ENCODE measurements at places on chromosomes 11 and 22. TPM values are rescaled to one million over a fixed set of nuclear protein-coding genes. Genes with fewer than 3 reads are reported as not detected.
A peak's percentile ranks its signal among the peaks of the same experiment; 100 is the strongest.

Gene CBLIF
- total RNA-seq = not detected

DNA sequence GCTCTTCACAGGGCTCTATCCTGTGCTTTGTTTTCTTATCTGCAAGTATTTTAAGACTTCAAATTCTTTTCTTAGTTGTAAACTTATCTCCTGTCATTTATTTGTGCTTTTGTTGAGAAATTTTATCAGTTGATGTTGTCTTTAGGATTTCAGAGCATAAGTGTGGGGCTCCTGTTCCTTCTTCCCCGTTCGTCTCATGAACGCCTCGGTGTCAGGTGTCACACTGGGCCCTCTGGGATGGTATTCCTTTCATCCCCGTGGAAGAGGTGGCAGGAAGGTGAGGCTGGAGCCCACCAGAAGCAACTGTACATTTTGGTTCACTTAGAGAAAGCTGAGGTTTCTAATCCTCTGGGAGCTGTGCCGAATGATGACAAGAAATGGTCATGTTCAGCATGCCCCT, 17.9 kb downstream of the NADSYN1 start:
- H3K27me3 ChIP-seq = no peaks in the 10 kb centered on the region
- no peak for DNase-seq
- H3K36me3 ChIP-seq = no peaks in the 10 kb centered on the region
- H3K4me1 ChIP-seq = no peaks in the 10 kb centered on the region
- no peak overlapping the region for H3K4me3 ChIP-seq
- no peak overlapping the region for H3K27ac ChIP-seq

Gene ACCSL
- not detected for total RNA-seq

DNA sequence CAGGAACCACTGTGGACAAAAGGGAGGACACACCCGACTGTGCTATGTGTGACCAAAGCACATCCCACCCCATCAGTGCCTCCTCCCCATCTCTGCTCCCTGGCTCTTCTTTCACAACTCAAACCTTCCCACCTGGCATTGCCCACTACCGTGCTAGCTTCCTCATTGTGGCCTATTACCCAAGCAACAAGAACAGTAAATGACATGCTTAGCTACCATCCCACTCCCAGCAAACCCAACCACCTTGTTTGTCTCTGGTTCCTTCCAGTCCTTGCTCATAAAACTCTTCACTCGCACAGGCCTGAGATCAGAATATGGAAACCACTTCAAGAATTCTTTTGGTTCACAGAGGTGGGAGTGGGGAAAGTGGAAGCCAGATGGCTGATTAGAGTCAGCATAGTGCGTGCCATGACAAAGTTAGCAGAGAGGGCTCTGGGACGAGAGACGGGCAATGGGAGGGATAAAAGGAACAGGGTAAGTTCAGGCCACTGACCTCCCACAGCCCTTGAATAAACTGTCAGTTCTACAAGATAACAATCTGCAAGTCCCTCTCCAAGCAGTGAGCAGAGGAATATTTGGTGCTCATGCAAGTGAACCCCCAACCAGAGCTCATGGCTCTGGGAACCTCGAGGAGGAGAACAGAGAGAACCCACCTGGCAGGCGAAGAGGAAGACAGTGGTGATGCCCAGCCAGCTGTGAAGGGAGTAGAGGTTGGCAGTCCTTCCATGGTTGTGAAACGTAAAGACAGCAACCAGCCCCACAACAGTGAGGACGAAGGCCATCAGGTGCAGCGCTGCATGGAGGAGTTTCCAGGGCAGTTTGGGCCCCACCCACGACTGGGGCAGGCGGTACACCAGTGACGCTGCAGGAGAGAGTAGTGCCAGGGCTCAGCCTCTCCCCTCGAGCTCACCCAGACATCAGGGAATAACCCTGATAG, 8.3 kb downstream of the CYB561A3 start:
- no peaks in the 10 kb centered on the region for H3K27me3 ChIP-seq
- H3K36me3 ChIP-seq = peaks cover 14% of the 10 kb centered on the region
- DNase-seq = no peak
- peaks cover 40% of the 10 kb centered on the region for H3K4me1 ChIP-seq
- H3K4me3 ChIP-seq = no peak overlapping the region
- no peak overlapping the region for H3K27ac ChIP-seq

DNA sequence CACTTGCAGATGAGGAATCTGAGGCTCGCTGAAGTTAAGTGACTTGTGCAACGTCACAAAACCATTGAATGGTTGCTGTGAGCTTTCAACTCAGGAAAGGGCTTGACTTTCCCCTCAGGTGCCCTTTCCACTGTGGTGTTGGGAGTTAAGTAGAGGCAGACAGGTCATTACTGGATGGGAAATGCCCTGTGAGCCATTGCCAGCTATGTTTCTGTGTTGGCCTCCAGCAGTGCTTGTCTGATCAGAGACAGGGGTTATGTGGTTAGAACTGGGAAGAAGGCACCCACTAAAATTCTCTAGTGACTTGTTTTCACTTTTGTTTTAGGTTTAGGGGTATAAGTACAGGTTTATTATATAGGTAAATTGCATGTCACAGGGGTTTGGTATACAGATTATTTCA, 96.6 kb downstream of the FDX1 start:
- no peak overlapping the region for H3K27ac ChIP-seq
- peaks cover 24% of the 10 kb centered on the region for H3K4me1 ChIP-seq
- no peak for DNase-seq
- peaks cover 12% of the 10 kb centered on the region for H3K36me3 ChIP-seq

GRCh38 chr11:10454878-10455631, at the start of gene AMPD3:
TSS of gene AMPD3 (plus strand) at chr11:10455264. CDS start at chr11:10461520, 6,256 bp downstream.
- H3K4me3 ChIP-seq = peak within 1 kb of the TSS; percentile 91
- H3K27me3 ChIP-seq = no peaks in the 10 kb centered on the region
- H3K27ac ChIP-seq = peak within 1 kb of the TSS; percentile 92
- DNase-seq = no peak
- H3K36me3 ChIP-seq = no peaks in the 10 kb centered on the region

Gene CARD16
- total RNA-seq = 41.5 TPM

DNA sequence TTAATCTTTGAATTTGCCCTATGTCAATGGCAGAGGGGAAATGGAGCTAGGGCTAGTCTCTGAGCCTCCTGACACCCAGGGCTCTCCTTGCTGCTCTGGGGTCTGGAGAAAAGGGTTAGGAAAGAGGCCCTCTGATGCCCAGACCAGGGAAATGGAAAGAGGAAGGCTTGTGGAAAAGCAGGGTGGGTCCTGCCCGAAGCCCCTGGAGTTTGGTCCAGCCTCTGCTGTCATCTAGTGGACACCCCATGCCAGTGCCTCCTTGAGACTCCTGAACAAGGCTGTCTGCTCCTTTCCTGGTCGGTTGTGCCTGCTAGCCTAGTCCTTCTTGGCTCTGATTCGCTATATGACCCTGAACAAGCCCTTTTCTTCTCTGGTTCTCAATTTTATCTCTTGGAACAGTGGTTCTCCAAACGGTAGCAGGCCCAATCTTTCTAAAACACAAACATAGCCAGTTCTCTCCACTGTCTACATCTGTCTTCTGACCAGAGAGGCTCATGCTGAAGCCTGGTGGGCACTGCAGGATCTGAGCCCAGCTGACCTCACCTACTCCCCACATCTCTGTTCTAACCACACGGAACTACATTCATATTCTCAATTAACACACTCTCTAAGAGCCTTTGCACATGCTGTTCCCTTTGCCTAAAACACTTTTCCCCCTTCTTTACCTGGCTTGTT, 8.8 kb upstream of the PLA2G3 start:
- no peak overlapping the region for H3K4me3 ChIP-seq
- H3K27me3 ChIP-seq = no peaks in the 10 kb centered on the region
- no peaks in the 10 kb centered on the region for H3K4me1 ChIP-seq
- no peak for DNase-seq
- no peak overlapping the region for H3K27ac ChIP-seq

Gene PAMR1
- total RNA-seq = not detected

Gene DEUP1
- total RNA-seq = not detected

- no peak overlapping the region for H3K4me3 ChIP-seq
- no peak for DNase-seq
- H3K27ac ChIP-seq = no peak overlapping the region
- H3K36me3 ChIP-seq = no peaks in the 10 kb centered on the region
- H3K4me1 ChIP-seq = no peaks in the 10 kb centered on the region
- H3K27me3 ChIP-seq = no peaks in the 10 kb centered on the region
Measured at GRCh38 chr11:27020751-27021150, 19.9 kb upstream of the BBOX1 start.

- H3K27ac ChIP-seq = no peak overlapping the region
- H3K4me1 ChIP-seq = peaks cover 4% of the 10 kb centered on the region
- peaks cover 13% of the 10 kb centered on the region for H3K36me3 ChIP-seq
Measured at GRCh38 chr22:28759861-28760560, 12.5 kb upstream of the CCDC117 start.

Gene COA4
- total RNA-seq = 77.3 TPM

DNA sequence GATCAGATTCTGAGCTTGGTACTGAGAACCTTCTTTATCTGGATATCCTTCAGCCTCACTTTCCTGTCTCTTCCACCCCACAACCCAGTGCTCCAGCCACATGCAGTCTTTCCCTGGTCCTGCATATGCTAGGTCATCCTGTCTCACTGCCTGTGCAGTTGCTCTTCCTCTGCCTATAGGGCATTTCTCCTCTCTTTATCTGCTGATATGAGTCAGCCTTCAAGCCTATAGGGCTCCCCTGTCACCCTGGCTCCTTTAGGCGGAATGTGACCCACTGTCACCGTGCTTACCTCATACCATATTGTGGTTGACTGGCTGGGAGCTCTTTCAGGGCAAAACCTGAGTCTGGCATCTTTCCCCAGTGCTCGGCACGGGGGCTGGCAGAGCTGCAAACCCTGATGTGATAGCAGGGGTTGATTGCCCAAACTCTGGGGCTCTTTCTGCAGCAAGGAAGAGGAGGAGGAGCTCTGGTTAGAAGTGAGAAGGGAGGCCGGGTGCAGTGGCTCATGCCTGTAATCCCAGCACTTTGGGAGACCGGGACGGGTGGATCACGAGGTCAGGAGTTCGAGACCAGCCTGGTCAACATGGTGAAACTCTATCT, 26.3 kb downstream of the MEI1 start:
- no peaks in the 10 kb centered on the region for H3K36me3 ChIP-seq
- no peak overlapping the region for H3K4me3 ChIP-seq
- H3K27me3 ChIP-seq = no peaks in the 10 kb centered on the region
- no peak for DNase-seq
- H3K4me1 ChIP-seq = no peaks in the 10 kb centered on the region

DNA sequence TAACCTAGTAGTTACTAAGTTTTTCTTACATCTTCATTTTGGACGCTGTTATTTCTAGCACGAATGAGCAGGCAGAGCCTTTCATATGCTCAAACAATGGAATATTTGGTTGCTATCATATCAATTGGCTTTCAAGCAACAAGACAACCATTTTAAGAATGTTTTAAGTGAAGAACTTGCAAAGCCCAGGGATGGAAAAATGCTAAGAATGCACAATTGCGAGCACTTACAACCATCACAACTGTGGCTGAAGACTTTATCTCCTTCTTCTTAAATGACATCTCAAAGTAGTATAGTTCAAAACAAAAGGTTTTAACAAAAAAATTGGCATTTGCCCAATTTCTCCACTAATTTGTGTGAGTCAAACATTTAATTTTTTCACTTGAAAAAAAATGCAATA, 8.3 kb upstream of the MMP1 start:
- H3K27me3 ChIP-seq = peaks cover 34% of the 10 kb centered on the region
- DNase-seq = no peak
- no peak overlapping the region for H3K27ac ChIP-seq
- H3K36me3 ChIP-seq = no peaks in the 10 kb centered on the region

GRCh38 chr11:44833877-44834452, 107.2 kb downstream of the TSPAN18 start:
- H3K4me1 ChIP-seq = no peaks in the 10 kb centered on the region
- no peak overlapping the region for H3K4me3 ChIP-seq
- H3K27me3 ChIP-seq = peaks cover 9% of the 10 kb centered on the region
- no peak overlapping the region for H3K27ac ChIP-seq
- DNase-seq = no peak

DNA sequence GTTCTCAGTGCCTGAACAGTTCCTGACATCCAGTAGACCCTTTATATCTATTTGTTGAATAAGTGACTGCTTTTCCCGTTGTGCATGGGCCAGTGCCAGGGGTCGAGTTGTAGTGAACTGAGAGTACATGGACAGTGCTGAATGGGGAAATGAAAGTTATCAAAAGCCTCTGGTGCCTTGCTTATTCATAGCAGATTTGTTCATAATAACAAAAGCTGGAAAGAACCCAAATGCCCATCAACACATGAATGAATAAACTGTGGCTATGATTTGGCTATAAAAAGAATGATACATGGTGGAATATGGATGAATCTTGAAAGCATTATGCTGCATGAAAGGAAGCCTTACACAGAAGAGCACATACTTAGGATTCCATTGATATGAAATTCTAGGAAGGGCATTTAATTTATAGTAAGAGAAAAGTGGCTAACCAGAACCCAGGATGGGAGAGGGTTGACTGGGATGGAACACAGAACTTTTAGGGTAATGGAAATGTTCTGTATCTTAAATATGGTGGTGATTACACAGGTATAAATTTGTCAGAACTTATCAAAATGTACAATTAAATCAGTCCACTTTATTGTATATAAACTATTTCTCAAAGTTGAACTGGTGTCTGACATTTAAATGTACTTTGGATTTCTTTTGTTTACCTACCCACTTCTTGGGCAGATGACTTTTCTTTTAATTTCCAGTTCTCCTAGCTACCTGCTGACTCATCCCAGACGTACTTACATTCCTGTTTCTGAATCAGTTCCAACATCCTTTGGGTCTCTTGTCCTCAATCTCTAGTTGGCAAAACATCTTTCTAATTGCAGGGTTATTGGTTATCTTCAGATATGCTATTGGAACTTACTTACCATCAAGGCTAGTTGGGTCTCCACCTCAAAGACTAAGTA, 42.8 kb downstream of the PACS1 start:
- H3K36me3 ChIP-seq = no peaks in the 10 kb centered on the region
- peaks cover 96% of the 10 kb centered on the region for H3K4me1 ChIP-seq
- H3K27ac ChIP-seq = peak overlapping the region; percentile 78
- peak overlapping the region; percentile 78 for H3K4me3 ChIP-seq
- DNase-seq = no peak

DNA sequence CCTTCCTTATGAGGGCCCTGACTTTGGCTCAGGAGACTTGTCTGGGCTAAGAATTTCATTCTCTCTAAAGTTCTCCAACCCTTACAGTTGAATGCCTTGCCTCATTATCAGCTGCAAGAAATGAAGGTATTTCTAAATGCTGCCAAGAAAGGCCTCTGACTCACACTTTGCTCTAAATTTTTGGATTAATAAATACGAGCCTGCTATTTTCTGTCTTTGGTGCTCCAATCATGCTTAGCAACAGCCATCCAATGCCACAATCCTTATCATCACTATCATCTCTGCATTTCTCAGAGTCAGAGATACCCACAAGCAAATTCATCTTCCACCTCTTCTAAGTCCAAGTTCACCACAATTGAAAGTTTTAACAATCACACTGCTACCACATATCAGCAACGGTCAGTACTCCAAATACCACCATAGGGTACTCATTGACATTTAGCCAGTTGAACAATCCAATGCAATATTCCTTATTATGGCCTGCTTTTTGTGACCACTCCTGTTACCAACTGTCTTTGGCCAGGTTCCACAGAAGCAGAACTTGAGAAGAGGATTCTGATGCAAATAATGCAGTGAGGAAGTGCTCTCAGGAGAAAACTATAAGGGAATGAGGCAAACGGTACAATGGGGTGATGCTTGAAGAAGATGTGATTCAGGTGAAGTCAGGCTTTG, 5.7 kb downstream of the PATE2 start:
- H3K27me3 ChIP-seq = peaks cover 13% of the 10 kb centered on the region
- no peaks in the 10 kb centered on the region for H3K4me1 ChIP-seq
- H3K27ac ChIP-seq = no peak overlapping the region
- DNase-seq = no peak

Gene EED
- total RNA-seq = 31.1 TPM

- DNase-seq = no peak
- no peaks in the 10 kb centered on the region for H3K4me1 ChIP-seq
- peaks cover 8% of the 10 kb centered on the region for H3K36me3 ChIP-seq
- no peak overlapping the region for H3K27ac ChIP-seq
Measured at GRCh38 chr11:7413961-7414915, 71.1 kb upstream of the OLFML1 start.
